Skeletal muscle tissue (tissue), 5 donors: ENCODE measurements at places on chromosomes 1 and 21. TPM values are rescaled to one million over a fixed set of nuclear protein-coding genes. Genes with fewer than 3 reads are reported as not detected.

Gene USF1
- 66.3 TPM for total RNA-seq

Gene OR14K1
- 0.52 TPM for total RNA-seq

Gene TRIM67
- under 0.01 TPM for total RNA-seq

Gene IL12RB2
- total RNA-seq: 3.1 TPM

Gene UBL4B
- not detected for total RNA-seq

Gene TSPAN2
- total RNA-seq: 6.8 TPM

Gene KIRREL1
- total RNA-seq: 23.5 TPM

Gene AMY1C
- total RNA-seq: not detected

Gene RHBDL2
- total RNA-seq: 0.52 TPM

Gene IRF6
- total RNA-seq: 0.52 TPM

Gene HAPLN2
- total RNA-seq: 0.52 TPM

Gene FAM177B
- not detected for total RNA-seq

Gene OR2G6
- not detected for total RNA-seq

Gene ACP6
- total RNA-seq: 7.8 TPM

Gene KCNJ6
- 0.52 TPM for total RNA-seq

Gene ST6GALNAC3
- total RNA-seq: 3.7 TPM

Gene NIT1
- total RNA-seq: 16.2 TPM

Gene GMEB1
- total RNA-seq: 4.7 TPM
